ENCODE measurements at places on chromosomes 3 and 15.

- DNase-seq = no peak
Observed at GRCh38 chr15:59444980-59445545, 7.1 kb downstream of the FAM81A start.

DNA sequence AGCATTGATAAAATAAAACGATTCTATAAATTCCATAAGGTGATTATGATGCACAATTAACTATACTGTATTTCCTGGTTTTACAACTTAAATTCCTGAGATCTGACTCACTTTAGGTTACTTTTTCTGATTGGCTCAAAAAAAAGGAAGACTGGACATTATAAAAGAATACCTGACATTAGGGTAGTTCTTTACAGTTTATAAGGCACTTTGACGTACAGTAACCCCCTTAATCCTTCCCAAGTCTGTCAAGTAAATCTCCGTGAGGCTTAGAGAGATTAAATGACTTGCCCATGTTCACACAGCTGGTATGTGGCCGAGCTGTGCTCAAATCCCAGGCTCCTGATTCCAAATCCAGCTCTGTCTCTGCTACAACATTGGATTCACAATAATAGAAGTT is 1.0 kb upstream of the SLTM start:
- DNase-seq = no peak

DNA sequence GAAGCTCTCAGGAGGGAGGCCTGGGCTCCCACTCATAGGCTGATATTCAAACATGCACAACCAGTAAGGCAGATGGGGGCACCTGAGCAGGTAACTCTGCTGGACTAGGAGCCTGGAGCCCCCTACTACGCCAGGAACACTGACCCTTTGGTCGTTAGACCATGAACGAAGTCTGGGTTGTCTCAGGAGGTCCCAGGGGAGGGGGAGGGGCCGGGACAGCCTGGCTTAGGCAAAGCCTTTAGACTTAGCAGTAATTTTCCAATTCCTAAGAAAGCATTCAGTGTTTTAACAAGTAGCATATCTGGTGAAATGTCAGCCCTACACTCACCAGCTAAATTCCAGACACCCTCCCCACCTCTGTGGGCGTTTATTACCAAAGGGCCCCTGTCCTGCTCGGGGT is 67.4 kb upstream of the ST8SIA2 start:
- DNase-seq = no peak

DNA sequence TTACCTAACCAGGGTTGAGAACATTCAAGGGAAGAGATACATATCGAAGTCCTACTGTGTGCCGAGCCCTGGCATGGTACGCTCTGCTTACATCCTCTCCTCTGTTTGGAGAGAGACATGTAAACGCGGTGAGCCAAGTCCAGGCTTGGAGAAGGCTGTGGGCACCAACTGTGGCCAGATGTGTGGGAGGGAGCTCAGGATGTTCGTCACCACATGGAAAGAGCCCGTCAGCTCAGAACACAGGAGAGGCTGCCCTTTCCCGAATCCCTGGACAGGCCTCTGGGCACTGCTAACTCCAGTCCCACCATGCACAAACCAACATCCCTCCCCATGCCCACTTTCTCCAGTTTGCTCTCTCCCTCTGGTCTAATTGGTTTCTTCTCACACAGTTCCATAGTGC is 43.0 kb downstream of the MESD start:
- no peak for DNase-seq

GRCh38 chr3:13688034-13688433 is 139.1 kb downstream of the FBLN2 start:
- DNase-seq = no peak

- no peak for DNase-seq
Observed at GRCh38 chr3:60424942-60425341, 826.3 kb downstream of the FHIT start.

- no peak for DNase-seq
Observed at GRCh38 chr3:8442993-8443650, 58.5 kb upstream of the LMCD1 start.

- no peak for DNase-seq
Observed at GRCh38 chr3:119011528-119011927, 23.1 kb downstream of the IGSF11 start.

- DNase-seq = no peak
Observed at GRCh38 chr3:134998158-134998557, 203.1 kb downstream of the EPHB1 start.

DNA sequence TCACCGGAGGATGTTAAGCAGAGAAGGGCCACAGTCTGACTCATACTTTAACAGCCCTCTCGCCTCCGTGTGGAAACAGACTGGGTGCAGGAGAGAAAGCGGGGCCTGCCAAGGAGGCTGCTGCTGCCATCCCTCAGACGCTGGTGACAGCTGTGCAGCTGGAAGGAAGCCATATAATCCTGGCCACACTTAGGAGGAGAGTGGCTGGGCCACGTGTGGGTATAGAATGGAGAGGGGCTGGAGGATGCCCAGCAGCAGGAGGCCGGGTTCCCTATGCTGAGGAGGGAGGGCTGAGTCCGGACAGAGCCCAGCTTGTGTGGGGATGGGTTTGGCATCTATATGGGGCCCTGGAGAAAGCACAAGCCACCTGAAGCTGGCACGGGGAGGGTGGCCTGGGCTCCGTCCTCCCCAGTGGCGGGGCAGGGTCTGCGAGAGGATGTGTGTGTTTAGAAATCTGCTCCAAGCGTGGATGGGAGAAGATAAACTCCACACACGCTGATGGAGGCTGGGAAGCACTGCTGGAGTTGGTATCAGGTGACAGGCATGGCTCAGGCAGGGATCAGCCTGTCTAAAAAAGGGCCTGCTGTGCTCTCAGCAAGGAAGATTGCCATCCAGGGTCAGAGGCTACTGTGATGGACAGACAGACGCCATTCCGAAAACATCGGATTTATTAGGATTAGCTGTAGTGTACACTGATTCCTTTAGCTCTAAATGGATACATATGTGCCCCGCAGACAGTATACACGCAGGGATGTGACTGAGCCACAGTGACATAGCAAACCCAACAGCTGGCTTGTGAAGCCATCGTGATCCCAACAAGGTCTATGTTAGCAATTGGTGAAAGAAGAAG is 15.9 kb downstream of the ABTB1 start:
- DNase-seq = no peak

Measured in T-helper 2 cell (primary cell).